Stimulated activated CD4-positive, alpha-beta T cell treated with anti-CD3 and anti-CD28 coated beads, Interleukin-2, amount 100 ng/mL, for 24 hours (primary cell): ENCODE measurements at places on chromosomes 3 and 15.

DNA sequence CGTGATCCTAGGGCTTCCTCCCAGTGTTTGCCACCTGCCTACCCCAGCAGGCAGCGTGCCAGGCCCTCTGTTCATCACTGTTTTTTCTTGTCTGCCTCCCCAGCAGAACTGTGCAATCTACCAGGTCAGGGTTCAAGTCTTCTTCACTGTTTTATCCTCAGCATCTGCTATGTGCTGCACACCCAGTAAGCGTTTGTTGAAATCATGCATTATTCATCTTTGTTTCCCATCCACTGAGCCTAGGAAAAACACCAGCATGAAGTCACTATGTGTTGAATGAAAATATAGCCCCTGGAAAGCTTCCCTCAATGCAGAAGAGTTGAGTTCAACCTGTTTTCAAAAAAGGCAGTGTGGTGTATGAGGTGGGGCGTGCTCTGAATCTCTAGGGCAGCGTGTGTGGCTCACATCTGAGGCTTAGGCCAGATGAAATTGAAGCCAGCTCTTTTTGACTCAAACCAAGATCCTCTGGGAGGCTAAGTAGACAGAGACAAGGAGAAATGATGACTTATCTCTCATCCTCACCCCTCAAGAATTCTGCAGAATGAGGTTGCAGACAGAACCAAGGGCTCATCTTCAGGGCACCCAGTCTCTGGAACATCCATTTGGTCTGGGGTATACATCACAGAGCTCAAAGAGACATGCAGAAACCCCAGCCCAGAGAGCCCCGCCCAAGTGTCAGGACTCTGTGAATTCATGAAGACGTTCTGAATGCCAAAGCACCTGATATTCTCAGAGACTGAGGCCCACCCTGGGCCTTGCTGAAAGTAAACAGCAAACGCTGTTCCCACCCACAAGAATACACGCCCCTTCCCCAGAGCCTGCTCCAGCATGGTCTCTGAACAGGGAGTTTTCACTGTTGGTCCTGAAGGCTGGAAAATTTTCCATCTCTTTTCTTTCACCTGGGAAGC lies 5.7 kb upstream of the CAV3 start:
- no peak for DNase-seq

GRCh38 chr3:186042521-186043202 lies 66.2 kb downstream of the ETV5 start:
- DNase-seq, result no peak

GRCh38 chr3:194187233-194187944 lies 51.4 kb downstream of the HES1 start:
- no peak for DNase-seq

DNA sequence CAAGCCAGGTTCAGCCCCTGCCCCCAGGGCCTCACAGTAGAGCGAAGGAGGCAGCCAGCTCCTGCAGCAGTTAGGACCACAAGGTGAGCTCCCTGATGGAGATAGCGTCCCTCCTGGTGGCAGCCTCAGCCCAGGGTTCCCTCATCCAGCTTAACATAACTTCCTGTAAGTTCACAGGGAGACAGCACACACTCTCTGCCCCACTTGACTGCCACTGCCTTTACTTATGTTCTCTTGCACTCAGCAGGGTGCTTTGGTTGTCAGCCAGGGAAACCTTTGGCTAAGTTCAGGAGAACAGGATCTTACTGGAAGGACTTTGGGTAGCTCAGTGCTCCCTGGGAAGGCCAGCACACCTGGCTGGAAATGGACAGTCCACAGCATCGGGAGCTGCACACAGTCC lies 10.9 kb downstream of the KBTBD13 start:
- no peak for DNase-seq

GRCh38 chr15:65598468-65598867 lies 12.5 kb downstream of the INTS14 start:
- DNase-seq, result no peak

DNA sequence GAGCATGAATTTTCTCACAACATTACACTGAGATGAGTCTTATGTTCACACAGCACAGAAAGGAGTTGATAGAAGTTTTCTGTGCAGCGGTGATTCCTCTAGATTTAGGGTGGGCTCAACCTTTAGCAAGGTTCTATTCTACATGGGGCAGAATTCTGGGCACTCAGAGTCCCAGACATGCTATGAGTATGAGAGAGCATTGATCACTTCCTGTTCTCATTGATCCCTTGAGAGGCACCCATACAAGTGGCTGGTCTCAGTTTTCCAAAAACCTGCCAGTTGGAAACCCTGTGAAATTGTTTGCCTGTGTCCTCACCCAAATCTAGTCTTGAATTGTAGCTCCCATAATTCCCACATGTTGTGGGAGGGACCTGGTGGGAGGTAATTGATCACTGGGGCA lies 112.5 kb upstream of the NR2F2 start:
- DNase-seq, result no peak
